ENCODE measurements at places on chromosomes 7 and 10. TPM values are rescaled to one million over a fixed set of nuclear protein-coding genes. Genes with fewer than 3 reads are reported as not detected.

The ACTL6B gene
- total RNA-seq = not detected

The HOXA4 gene
- total RNA-seq = not detected

The BICC1 gene
- not detected for total RNA-seq

The GRID2IP gene
- 1.3 TPM for total RNA-seq

The NPTX2 gene
- not detected for total RNA-seq

The CHST3 gene
- 21.3 TPM for total RNA-seq

The RAB19 gene
- total RNA-seq = 9.1 TPM

The NKX2-3 gene
- total RNA-seq = not detected

GRCh38 chr10:92544296-92544695, 29.6 kb downstream of the IDE start:
- DNase-seq = no peak

DNA sequence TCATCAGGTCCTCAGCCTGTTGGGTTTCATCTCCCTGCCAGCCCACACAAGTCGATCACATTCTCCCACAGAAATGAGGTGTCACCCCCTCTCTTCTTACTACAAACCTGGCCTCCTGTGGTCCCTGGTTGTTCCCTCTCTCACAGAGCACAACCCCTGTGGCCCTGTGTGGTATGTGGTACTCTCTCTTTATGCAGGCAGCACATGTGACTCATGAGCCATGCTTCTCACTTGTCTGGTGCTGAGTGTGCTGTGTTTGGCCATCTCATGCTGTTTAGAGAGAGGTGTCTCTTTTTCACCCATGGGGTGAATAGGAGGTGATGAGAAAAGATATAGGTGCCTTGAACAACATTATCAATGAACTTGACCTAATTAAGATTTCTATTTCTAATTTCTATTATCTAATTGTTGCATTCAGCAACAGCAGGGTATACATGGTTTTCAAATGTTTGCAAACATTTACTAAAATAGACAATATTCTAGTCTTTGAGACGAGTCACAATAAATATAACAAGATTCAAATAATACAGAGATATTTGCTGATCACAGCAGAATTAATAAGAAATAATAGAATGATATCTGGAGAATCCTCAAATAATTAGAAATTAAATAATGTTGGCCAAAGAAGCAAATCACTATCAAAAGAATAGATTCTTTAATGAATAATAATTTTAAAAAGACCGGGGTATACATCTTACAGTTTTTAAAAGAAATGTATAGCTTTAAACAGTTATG, 633.8 kb upstream of the IGFBP3 start:
- no peak for DNase-seq

DNA sequence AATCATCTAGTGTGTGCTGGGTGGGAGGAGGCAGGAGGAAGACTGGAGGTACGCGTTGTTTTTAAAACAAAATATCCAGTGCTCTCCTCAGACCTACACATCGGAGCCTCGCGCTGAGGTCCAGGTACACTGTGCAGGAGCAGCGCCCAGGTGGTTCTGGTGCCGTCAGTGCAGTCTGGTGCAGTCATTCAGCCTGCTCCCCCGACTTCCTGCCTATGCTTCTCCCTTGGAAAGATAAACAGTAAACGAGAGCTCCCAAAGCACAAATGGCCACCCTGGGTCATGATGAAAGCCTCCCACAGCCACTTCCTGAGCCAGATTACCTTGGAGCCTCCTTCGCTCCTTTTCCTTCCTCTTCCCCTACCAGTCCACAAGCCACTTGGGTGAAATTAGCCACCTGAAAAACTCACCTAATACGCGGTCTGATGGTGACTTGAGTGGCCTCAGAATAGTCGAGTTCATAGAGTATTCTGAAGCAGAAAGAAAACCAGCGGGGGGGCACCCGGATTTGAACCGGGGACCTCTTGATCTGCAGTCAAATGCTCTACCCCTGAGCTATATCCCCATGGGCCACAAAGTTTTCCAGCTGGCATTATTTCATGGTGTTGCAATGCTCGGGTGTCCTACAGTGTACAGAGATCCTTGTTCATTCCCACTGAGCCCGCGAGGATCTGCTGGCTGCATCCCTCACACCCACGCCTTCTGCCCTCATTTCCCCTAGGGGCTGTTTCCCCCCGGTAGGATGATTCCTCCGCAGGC, 82.5 kb downstream of the ZNF467 start:
- DNase-seq = peak; percentile 80

- no peak for DNase-seq
These were observed 161.7 kb upstream of the PLXDC2 start for GRCh38 chr10:19654576-19654975.

DNA sequence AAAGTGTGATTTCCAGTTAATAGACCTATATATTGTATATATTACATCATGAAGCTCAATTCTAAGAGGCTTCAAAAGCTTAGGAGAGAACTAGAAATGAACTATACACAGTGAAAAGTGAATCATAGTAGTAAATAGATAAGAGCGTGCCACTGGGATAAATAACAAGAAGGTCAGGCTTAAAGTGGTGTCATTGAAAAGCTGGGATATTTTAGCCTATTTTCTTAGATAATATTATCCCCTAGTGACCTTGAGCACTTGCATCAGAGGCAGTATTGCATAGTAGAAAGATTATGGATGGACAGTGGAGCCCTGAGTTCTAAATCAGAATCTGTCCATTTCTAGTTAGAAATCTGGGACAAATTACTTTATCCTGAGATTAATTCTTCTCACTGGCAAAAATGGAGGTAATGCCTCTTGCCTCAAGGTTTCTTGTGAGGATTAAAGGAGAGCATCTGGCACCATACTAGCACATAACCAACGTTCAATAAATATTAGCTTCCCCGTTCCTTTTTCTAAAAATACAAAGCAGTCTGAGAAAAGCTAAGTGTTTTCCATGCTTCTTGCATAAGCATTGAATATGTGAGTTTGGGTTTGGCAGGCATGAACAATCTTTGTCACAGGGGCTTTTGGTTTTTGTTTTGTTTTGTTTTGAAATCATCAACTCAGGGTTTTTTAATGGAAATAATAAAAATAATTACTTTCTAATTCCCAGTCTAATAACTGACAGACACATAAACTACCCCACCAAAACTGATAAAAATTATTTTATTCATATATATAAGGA, 27.3 kb upstream of the MACC1 start:
- DNase-seq = no peak

DNA sequence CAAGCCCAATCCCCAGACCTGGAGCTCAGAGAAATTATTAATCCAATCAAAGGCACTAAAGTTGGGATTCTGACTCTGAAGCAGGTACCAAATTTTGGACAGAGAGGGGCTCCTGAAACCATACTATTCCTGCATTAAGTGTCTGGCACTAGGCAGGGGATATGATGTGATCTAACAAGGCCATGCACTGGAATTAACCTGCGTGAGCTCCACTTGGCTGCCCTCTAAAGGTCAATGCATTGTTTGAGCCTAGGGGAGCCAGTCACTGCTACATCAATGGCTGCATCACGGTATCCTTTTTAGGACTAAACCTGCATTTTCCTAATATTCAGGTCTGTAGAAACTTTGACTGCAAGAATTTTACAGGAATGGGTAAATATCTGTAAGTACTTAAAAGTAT, 42.1 kb downstream of the ST8SIA6 start:
- DNase-seq = no peak

- DNase-seq = no peak
These were observed 78.3 kb downstream of the EGFR start for GRCh38 chr7:55097100-55097499.

DNA sequence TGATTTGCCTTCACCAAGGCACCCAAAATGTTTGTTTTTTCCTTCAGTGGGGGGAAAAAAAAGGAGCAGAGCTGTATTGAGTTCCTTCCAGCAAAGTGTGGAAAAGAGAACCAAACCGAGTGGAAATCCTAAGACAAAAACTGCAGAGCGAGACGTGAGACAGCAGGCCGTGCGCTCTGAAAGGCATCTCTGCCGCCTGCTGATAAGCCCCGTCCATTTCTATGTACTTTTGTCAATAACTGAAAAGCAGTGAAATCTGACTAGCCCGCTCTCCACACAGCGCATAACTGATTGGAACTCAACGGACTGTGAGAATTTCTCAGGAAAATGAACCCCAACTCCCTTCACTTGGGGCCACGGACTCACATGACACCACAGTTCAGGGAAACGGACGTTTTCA, 83.2 kb downstream of the COBL start:
- DNase-seq = no peak

GRCh38 chr7:22837308-22837707, 14.7 kb upstream of the TOMM7 start:
- DNase-seq = no peak

DNA sequence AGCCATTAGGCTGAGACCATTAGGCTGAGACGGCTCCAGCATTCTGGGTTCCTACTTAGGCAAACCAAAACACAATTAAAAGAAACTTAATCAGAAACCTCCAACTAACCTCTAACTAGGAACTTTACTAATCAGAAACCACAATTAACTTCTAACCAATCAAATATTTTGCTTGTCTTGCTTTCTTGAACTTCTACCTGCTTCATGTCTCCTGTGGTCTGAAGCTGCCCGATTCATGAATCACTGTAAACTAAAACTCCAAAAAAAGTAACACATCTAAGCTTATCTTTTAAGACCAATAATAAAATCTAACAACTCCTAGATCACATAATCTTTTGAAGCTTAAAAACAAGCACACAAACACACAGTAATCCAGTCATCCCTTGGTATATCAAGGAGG, 76.1 kb downstream of the PDSS1 start:
- DNase-seq = no peak

Data from PC-9 (cell line).